NCI-H446 treated with DMSO at 0.1 percent for 48 hours (cell line): ENCODE measurements at places on chromosomes 16 and 17.

GRCh38 chr17:21245639-21246084 lies 7.5 kb downstream of the NATD1 start:
- no peak for DNase-seq

DNA sequence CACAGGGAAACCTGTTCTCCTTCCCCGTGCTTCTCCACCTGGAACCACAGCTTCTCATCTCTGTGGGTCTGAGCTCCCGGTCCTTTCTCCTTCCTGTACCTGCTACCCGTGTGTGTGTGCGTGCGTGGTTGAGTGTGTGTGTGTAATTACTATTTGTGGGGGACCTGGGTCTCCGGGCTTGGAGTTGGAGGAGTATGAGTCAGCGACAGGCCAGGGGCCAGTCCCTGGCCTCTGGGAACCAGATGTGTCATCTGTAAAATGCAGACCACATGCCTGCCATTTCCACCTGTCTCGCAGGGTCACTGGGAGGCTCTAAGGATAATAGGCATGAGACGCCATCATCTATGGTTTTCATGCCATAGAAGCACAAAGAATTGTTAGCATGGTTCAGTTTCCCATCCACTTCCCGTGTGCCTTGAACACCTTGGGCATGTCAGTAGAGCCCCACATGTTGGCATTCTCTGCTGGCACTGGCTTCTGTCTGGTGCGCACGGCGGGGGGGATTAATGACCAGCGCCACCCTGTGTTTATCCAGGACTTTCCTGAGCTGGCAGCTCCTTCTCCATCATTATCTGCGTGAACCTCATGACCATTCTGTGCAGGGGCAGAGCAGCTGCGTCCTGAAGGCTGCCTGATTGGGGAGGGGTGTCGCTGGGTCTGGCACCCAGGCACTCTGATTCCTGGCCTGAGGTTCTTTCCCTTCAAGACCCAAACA lies 1.5 kb downstream of the ZNF205 start:
- no peak for DNase-seq

- DNase-seq: no peak
Measured at GRCh38 chr17:50210240-50211225, 9.1 kb upstream of the COL1A1 start.

DNA sequence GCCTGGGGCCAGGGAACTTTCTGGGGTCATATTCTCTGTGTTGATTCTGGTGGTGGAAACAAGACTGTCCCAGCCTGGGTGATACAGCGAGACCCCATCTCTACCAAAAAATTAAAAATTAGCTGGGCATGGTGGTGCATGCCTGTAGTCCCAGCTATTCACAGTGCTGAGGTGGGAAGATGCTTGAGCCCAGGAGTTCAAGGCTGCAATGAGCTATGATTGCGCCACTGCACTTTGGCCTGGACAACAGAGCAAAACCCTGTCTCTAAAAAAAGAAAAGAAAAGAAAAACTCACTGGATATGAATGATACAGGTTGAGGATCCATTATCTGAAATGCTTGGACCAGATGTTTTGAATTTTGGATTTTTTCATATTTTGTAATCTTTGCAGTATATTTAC lies 13.6 kb downstream of the SCGB1C2 start:
- no peak for DNase-seq

GRCh38 chr17:62876673-62877405 lies 68.7 kb upstream of the MARCHF10 start:
- no peak for DNase-seq

GRCh38 chr17:40093005-40093579 lies 7.3 kb downstream of the NR1D1 start:
- no peak for DNase-seq

DNA sequence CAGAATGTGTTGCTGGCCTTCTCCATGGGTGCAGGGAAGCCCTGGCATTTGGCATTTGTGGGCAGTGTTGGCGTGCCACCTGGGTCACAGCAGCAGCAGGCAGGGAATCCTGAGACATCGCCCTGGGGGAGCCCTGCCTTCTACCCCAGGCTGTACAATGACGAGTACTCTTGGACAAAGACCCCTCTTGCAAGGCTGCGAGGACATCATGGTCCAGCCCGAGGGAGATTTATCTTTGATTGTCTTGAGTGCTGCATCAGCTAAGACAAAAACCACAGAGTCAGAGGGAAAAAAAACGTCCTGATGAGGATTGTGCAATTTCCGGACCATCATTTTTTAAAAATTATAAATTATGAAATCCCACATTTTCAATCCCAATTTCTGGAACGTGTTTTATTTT lies 3.7 kb downstream of the CRISPLD2 start:
- no peak for DNase-seq

GRCh38 chr16:9012848-9013507 lies 49.3 kb upstream of the USP7 start:
- no peak for DNase-seq

DNA sequence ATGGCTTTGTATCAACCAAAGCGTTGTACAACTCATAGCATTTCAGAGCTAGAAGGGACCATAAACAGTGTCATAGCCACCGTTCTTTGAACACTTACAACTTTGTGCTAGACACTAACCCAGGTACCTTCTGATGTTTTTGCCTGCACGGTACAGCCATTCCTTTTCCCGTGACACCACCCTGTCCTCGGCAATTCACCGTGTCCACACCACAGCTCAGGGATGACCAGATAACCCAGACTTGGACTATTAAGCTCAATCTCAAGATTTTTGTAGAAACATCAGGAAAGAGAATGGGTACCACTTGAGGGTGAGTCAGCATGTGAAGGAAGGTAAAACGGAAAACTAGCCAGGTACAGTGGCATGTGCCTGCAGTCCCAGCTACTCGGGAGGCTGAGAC lies 9.8 kb upstream of the CBFB start:
- DNase-seq: no peak

GRCh38 chr16:65069065-65069464 lies 52.8 kb downstream of the CDH11 start:
- DNase-seq: no peak

- DNase-seq: no peak
Measured at GRCh38 chr16:9844361-9844760, 337.9 kb downstream of the GRIN2A start.

DNA sequence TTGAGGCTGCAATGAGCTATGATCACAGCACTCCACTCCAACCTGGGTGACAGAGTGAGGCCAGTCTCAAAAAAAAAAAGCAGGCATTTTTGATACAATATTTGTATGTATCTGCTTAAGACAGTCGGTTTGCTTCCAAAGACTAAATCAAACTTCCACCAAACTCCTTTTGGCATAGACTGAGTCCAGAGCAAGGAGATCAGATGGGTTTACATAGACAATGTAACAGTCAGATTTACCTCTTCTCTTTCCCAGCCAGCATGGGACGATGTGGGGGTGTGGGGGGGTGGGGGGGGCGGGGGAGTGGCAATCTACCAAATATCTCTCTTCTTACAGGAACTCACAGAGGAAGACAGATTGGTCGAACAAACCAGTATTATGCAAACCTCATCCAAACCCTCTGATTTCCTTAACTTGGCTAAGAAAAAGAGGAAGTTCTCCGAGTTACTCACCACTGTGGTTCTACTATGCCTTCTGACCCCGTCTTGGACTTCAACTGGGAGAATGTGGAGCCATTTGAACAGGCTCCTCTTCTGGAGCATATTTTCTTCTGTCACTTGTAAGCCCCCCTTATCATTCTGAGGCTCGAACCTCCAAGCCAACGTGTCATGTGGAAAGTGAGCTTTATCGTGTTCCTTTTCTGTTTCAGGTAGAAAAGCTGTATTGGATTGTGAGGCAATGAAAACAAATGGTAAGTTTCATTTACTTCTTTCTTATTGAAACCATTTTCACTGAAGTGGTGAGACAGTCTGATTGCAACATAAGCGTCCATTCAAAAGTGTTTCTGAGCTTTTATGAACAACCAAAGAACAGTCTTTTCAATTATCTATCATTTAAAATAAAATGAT lies at the start of gene MILR1:
Gene MILR1, plus strand, starts transcription at position 451 of the 848 bp plus-strand sequence. Its CDS starts 54 bp downstream, at position 505.
- no peak for DNase-seq

- no peak for DNase-seq
Measured at GRCh38 chr16:4639899-4640509, 15.4 kb downstream of the MGRN1 start.

DNA sequence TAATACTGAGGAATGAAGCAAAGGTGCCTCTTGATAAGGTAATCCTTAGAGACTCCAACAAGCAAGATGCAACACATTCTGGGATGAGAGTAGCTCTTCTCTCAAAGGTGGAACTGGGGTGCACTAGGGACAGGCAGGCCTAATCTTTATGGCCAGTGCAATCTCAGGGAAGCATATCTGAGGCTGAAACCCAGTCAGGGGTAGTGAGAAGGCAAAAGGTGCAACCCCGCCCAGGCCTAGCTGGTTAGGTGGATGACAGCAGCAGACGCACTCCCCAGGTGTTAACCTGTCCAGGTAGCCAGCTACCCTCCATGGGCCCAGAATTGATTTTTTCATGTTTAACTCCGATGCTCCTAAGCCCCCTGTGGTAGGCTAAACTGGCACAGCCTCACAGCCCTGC lies 9.9 kb upstream of the SLC46A1 start:
- no peak for DNase-seq

- DNase-seq: no peak
Measured at GRCh38 chr16:1040346-1040745, 32.2 kb upstream of the SSTR5 start.

DNA sequence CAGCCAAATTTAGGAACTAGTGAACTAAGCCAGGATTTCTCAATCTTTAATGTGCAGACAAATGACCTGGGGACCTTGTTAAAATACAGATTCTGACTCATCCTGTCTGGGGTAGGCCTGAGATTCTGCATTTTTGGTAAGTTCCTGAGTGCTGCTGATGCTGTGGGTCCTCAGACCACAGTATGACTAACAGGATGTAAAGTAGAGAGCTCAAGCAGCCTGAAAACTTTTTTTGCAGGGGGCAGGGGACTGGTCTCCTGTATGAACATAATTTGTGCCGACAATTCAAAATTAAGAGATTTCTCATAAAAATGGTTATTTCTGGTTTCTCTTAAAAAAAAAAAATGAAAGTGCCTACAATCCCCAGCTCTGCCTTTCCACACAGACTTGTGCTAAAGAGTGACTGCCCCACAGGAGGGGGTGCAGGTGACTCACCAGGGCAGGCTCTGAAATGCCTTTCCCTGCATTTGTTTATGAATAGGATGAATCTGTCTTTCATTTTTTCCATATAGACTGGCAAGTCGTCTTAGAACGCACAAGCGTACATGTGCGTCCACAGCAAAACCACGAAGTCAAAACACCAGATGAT lies 271.5 kb downstream of the PHKB start:
- no peak for DNase-seq

GRCh38 chr17:2271985-2272702 lies 31.4 kb downstream of the SMG6 start:
- DNase-seq: no peak

DNA sequence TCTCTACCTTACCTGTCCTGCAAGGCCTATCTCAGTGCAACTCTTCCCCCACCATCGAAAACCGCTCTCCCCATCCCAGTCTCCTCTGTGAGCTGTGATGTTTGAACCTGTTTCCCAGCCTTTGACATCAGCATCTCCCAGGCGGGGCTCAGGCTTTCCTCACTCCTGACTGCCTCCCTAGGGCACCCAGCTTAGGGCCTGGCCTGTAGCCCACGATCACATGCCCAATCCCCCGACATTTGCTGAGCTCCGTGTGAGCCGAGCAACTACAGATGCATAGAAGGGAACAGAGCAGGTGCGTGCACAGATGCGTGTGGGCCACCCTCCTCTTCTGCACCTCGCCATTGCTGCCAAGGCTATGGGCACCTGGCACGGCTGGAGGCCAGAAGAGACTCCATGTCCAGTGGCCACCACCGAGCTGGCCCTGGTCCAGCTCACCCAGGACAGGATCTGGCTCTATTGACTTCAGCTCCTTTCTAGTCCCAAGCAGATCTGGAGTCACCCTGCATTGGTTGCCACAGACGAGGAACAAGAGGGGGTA lies 35.5 kb upstream of the CMIP start:
- DNase-seq: no peak

- no peak for DNase-seq
Measured at GRCh38 chr16:78134944-78135619, 35.6 kb downstream of the WWOX start.

DNA sequence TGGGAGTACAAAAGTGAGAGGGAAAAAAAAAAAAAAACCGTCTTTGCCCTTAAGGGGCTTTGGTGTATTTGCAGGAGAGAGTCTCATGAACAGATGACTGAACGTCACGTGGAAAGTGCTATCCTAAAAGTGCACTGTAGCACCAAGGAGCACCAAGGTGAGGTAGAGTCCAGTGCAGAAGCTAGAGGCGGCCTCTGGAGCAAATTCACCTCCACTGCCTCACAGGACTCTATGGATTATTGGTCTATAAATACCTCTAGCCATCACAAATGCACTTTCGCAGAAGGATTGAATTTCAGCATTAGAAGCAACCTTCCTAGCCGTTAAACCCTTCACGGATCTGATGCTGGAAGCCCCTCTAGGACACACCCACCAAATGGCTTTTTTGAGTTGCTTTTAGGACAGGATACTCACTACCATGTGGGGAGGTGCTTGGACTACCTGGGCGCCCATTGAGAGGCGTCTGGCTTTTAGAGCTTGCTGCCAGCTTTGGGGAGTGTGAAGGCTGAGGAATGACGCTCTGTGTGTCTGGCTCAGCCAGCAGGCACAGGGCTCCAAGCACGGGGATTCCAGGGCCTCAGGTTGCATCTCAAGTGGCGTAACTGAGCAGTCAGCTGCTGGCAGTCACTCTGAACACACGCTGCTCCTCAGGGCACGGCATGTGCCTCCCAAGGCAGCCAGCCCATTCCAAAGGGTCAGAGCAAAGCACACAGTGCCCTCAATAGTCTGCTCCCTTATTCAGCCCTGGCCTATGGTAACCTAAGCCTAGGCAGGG lies 52.7 kb downstream of the CDRT4 start:
- no peak for DNase-seq

- no peak for DNase-seq
Measured at GRCh38 chr17:27526604-27527002, 70.4 kb downstream of the KSR1 start.

DNA sequence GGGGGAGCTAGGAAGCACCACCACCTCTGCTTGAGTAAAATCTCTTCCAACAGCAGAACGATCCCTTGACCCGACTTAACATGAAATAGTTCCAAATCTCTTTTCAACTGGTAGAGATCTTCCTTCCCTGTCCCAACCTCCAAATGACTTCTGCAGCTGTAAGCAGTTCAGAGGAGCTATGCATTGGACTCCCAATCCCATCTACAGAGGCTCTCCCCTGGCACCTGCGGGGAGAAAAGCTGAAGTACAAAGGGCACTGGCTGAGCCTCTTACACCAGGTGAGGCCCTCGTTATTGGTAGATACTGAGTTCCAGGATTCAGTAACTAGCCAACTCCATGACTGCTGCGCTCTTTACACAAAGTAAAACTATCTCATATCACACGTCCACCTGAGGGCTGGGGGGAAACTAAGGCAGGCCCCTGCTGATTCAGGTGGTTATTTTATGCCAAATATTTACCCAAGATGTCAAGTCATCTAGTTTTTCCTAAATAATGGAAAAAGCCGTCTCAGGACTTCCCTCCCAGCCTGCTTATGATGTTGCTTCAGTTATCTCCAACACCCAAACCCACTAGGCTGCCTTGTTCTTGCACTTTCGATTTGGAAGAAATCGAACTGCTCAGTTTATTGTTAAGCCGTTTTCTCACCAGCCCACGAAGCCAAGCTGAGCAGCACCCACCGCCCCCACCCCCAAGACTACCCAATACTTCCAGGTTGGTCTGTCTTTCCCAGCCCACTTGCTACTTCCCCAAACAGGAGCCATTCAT lies 3.2 kb downstream of the ACTG1 start:
- no peak for DNase-seq
